Occipital lobe (tissue), 3 donors: ENCODE measurements at places on chromosomes 16 and 17. TPM values are rescaled to one million over a fixed set of nuclear protein-coding genes. Genes with fewer than 3 reads are reported as not detected.

HOXB3 gene
- not detected for total RNA-seq

USP43 gene
- total RNA-seq: 3.6 TPM

HBZ gene
- total RNA-seq: 0.31 TPM

AGRP gene
- total RNA-seq: not detected

FAM171A2 gene
- 60.8 TPM for total RNA-seq

CTRL gene
- total RNA-seq: 1.4 TPM

CD79B gene
- total RNA-seq: not detected

ACSM2A gene
- not detected for total RNA-seq

ABCC12 gene
- total RNA-seq: 1.2 TPM

HS3ST4 gene
- 12.5 TPM for total RNA-seq

CSH1 gene
- total RNA-seq: not detected

CCL11 gene
- total RNA-seq: not detected

TAC4 gene
- total RNA-seq: not detected

MT1F gene
- 2.5 TPM for total RNA-seq

KRT12 gene
- total RNA-seq: not detected

TMED6 gene
- not detected for total RNA-seq

PMM2 gene
- total RNA-seq: 6.9 TPM

MEOX1 gene
- total RNA-seq: not detected

DPEP1 gene
- 3.9 TPM for total RNA-seq

CA5A gene
- total RNA-seq: not detected

CHAD gene
- total RNA-seq: not detected

STXBP4 gene
- total RNA-seq: 25.7 TPM

PLLP gene
- 1.2 TPM for total RNA-seq

TBC1D3B gene
- total RNA-seq: 1.9 TPM

WFIKKN2 gene
- total RNA-seq: 3.7 TPM

SULT1A2 gene
- not detected for total RNA-seq

ZFPM1 gene
- total RNA-seq: 1.2 TPM

PPP1R27 gene
- total RNA-seq: not detected

GPRC5C gene
- total RNA-seq: 10.0 TPM

EFCAB13 gene
- total RNA-seq: 16.8 TPM

KCNAB3 gene
- total RNA-seq: 2.7 TPM
